ENCODE measurements at places on chromosomes 11 and 22.

DNA sequence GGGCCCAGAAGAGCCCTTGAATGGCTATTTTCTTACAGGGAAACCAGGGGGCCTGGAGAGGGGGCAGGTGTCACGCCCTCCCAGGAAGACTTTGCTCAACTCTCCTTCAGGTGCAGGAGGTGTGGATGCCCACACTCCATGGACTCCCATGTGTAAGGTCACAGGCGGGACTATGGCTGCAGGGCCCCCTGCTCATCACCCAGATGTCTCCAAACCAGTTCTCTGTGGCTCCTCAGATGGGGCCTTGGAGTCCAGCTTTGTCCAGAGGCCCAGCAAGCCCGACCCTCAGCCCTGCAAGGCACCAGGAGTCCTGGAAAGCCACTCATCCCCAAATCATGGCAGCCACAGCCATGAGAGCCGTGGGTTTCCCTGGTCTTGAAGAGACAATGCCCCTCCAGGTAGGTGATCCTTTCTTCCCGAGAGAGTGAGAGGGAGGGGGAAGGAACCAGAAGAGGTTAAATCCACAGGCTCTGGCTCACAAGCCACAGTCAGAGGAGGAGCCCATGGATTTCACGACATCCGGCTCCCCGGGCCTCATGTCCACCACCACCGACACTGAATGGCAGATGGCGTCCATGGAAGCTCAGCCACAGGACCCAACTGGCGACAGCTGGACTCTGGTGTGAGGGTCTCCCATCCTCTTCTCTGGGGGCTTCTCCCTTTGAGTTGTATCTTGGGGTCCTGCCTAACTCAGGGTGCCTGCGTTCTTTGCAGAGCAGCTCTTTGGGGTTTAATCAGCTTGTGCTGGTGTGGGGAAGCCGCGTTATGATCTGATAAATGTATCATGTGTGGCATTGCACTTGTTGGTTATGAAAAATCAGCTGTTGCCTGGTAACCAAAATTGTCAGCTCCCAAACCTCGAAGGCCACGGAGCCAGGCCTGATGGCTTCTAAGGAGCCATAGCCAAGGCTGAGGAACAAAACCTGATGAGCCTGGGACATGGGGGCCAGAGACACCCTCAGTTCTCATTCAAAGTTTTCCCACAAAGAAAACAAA lies 620.4 kb downstream of the BRD1 start:
- DNase-seq = no peak

GRCh38 chr22:37242395-37242918 lies 1.6 kb downstream of the RAC2 start:
- peak; percentile 82 for DNase-seq

- DNase-seq = no peak
These were observed 52.8 kb downstream of the ENDOD1 start for GRCh38 chr11:95142431-95142830.

DNA sequence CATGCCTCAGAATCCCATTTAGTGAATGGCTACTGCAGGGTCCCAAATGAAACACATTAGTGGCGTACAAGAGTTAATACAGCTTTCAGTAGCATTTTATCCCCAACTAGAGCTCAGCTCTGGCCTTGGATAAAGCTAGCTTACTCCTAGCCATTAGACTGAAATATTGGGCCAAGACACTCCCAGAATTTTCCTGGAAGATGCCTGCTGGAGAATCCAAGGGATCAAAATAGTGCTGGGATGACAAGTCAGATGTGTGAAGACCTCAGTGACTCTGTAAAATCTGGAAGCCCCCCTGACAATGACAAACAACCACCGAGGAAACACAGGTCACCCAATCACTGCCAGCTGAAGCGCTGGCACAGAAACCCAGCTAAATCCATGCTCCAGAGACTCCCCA lies 303.1 kb upstream of the SORL1-AS1 start:
- DNase-seq = no peak

DNA sequence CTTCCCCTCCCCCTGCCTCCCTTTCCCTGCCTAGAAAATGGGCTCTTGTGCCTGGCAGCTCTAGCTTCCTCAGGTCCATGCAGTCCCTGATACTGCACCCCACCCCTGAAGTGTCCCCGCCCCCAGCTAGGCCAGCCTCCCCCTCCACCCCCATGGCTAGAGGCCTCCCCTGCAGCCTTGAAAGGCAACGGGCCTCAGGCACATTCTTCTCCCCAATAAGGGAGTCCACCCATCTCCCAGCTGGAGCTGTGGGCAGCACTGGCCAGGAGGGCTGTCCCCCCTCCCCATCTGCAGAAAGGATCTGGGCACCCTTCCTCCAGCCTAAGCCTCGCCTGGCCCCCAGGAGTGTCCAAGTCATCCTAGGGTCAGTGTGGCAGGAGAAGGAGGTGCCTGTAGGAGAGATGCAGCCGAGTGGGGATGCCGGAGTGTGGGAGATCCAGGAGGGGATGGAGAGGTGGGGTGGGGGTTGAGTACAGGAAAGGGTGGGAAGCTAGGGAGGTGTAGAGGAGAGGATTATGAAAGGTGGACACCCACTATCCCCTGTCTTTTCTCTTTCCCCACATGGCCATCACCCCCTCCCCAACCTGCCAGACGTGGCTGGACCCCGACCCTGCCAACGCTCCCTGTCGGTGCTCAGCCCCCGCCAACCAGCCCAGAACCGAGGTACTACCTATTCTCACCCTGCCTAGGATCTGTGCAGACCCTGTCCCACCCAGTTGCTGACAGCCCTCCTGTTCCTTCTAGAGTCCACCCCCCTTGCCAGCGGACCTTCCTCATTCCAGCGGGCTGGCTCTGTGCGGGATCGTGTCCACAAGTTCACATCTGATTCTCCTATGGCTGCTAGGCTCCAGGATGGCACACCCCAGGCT lies 9.3 kb downstream of the SMTN start:
- DNase-seq = no peak

DNA sequence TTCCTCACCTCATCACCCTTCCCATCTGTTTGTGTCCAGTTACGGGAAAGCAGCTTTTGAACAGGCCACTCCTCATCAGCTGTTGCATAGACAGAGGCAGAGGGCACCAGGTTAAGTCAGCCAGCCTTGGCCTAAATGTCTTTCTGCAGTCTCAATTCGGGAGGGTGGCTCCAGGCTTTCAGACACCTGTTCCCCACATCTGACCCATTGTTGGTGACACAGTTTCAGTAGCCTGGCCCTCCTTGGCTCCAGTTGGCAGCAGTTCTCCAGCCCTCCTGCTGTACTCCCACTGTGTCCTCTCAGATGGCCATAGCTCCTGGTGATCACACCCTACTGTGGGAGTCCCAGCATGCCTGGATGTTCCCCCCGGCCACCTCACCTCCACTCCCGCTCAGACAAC lies 70.8 kb upstream of the MYOD1 start:
- no peak for DNase-seq

DNA sequence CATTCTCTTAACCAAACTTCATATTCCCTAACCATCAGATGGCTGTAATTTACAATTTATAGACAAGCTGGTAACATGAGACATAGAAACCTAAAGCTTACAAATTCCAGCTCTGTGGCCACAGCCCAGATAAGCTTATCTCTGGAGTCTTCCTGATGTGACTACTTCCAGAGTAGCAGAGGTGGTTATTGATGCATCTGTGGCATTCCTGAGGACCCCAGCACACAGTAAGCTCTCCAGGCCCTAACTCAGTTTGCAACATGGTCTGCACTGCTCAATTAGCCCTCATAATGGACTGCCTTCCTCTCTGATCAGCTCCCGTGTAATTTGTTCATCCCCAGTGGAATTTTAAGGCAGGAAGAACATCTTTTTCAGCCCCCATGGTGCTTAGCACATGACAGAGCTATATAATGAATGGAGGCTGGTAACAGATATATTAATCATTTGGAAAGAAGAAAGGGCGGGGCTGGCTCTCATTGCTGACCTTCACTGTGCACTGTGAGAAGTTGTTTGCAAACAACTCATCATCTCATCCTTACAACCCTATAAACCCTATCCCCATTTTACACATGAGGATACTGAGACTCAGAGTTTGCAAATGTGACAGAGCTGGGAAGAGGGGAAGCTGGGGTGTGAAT lies 30.1 kb upstream of the KCNJ11 start:
- DNase-seq = no peak

GRCh38 chr11:112113539-112114457 lies 27.1 kb downstream of the SDHD start:
- DNase-seq = no peak

DNA sequence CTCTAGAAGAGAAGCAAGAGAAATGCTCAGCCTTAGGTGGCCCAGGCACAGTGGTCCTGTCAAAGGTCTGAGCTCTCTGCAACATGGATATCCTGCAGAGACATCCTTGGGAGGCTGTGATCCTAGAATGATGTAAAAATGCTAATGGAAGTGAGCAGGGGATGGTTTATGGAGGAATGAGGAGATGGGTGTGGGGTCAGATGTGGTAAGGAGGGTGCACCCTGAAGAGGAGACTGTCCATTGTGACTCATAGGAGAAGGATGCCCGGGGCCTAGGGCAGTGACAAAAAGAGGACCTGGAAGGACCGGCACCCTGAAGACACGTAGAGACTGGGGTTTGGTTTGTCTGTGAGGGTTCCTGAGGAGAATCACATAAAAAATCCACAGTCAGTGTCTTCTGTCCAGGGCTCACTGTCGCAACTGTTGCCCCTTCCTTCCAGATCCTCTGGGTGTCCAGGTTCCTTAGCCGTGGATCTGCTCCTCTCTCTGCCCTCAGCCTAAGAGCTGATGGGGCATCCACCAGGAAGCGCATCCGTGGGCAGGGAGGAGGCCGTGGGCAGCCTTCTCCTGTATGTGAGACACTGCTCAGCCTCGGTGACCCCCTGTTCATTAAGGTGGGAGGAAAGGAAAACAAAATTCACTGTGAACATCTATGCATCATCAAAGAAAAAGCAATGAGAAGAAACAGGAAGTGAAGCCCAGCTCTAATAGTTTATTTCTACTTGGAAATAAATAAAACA lies 110.7 kb downstream of the VPREB1 start:
- no peak for DNase-seq

- DNase-seq = no peak
These were observed 175.2 kb downstream of the MAML2 start for GRCh38 chr11:96167787-96168186.

DNA sequence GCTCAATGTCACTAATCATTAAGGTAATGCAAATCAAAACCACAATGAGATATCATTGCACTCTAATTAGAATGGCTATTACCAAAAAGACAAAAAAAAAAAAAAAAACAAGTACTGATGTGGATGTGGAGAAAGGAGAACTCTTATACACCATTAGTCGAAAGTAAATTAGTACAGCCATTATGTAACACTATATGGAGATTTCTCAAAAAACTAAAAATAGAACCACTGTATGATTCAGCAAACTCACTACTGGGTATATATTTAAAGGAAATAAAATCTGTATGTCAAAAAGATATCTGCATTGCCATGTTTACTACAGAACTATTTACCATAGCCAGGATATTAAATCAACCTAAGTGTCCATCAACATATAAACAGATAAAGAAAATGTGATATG lies 265.4 kb upstream of the ARHGAP20 start:
- DNase-seq = no peak

DNA sequence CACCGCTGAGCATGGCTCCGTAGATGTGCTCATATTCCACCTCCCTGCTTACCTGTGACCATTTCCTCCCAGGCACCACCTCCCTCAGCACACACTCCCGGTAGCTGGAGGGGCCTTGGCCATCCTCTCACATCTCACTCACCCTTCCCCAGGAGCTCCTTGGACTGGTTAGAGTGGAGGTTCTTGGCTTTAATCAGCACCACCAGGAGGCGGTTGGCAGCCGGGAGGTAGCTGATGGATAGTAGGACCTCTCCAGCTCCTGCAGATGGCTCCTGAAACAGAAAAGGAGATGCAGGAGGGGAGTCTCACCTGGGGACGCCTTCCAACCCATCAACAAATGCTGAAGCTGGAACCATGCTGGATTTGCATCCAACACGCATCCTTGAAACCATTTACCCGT lies 39.9 kb downstream of the SYT13 start:
- DNase-seq = no peak

- DNase-seq = no peak
These were observed 554.7 kb downstream of the MIAT start for GRCh38 chr22:27212102-27212501.

GRCh38 chr11:13302420-13302958 lies 24.9 kb downstream of the BMAL1 start:
- DNase-seq = no peak

GRCh38 chr11:3810446-3810845 lies 2.1 kb downstream of the PGAP2 start:
- no peak for DNase-seq

DNA sequence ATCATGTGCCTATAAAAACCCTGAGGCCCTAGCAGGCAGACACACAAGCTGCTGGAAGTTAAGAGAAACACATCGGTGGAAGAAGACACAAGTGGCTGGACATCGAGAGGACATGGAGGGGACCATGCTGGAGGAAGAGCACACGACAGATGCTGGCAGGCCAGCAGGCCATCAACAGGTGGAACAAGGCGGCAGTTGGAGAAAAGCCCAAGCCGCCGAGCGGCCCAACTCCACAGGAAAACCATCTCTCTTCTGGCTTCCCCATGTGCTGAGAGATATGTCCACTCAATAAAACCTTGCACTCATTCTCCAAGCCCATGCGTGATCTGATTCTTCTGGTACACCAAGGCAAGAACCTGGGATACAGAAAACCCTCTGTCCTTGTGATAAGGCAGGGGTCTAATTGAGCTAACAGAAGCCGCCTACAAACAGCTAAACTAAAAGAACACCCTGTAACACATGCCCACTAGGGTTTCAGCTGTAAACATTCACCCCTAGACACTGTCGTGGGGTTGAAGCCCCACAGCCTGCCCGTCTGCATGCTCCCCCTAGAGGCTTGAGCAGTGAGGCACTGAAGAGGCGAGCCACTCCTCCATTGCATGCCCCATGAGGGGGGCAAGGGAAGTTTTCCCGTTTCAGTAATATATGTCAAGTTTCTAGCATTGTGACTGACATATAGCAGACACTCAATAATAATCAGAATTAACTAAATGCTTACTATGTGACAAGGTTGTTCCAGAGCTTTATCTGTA lies 39.0 kb upstream of the MMP20 start:
- no peak for DNase-seq

GRCh38 chr11:74487875-74488274 lies 5.6 kb downstream of the LIPT2 start:
- no peak for DNase-seq

GRCh38 chr11:39745401-39745800 lies 1714.1 kb downstream of the LRRC4C start:
- no peak for DNase-seq

DNA sequence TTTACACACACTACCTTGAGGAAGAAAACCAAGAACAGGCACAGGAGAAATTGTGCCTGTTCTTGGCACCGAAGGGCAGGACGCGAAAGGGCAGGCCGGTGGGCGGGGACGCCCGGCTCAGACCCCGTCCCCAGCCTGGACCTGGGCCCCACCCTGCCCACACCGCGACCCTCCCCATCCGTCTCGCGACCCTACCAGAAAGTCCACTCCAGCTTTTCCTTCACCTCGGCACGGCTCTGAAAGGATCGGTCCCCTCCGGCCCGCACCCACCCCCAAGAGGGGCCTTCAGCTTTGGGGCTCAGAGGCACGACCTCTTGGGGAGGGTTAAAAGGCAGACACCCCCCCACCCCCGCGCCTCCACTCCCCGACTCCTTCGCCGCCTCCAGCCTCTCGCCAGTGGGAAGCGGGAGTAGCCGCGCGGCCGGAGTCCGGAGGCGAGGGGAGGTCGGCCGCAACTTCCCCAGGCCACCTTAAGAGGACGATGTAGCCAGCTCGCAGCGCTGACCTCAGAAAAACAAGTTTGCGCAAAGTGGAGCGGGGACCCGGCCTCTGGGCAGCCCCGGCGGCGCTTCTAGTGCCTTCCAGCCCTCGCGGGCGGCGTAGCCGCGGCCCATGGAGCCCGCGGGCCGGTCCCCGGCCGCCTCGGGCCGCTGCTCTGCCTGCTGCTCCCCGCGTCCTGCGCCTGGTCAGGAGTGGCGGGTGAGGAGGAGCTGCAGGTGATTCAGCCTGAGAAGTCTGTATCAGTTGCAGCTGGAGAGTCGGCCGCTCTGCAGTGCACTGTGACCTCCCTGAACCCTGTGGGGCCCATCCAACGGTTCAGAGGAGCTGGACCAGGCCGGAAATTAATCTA lies 4.4 kb downstream of the SEC14L6 start:
- no peak for DNase-seq

All from stimulated activated CD4-positive, alpha-beta T cell treated with anti-CD3 and anti-CD28 coated beads, TNF-alpha, amount 100 ng/mL, for 1 hour (primary cell).